Left renal cortex interstitium (tissue), 4 donors: ENCODE measurements at places on chromosomes 5 and 9.

DNA sequence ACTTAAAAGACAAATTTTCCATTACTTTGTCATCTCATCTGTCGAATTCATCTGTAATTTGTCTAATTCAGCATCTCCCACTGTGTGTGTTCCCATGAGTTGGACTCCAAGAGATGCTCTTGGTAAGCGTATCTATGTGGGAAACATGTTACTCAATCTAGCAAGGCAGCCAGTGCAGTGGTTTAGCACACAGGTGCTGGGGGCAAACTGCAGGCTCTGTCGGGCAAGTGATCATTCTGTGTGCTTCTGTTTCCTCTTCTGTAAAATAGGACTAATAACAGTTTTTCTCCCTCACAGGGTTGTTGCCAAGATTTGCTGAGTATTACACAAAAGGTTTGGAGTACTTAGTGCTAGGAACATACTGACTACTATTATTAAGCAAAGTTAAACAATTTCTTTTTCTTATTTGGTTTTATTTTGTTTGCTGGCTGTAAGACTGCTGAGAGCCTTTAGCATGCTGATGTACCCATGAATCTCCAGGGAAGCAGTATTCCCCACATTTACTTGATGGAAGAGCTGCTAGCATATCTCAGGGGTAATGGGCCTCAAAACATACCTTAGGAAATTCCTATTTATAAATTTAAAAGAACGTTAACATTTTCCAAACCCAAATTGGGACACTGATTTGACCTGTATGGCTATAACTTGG is 709 bp upstream of the GAPT start:
- DNase-seq: no peak

GRCh38 chr5:154059039-154059430 is 20.3 kb downstream of the MFAP3 start:
- no peak for DNase-seq

DNA sequence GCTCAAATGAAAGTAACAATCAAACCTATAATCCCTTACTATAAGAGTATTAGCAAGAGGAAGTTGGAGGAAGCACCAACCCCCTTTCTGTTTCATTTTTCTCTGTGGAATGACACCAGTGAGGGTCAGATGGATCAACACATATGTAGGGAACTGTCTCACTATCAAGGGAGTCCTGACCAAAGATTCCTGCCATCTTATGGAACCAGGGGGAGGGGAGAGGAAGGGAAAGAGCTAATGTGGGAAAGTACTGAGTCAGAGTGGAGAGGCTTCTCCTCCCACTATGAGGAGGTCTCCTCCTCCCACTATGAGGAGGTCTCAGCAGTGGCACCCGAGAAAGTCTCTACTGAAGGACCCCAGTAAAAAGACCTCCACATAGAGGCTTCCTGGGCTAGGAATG is 73.3 kb upstream of the PCSK1 start:
- DNase-seq: no peak

GRCh38 chr5:112018846-112019245 is 261.9 kb upstream of the NREP start:
- DNase-seq: no peak

DNA sequence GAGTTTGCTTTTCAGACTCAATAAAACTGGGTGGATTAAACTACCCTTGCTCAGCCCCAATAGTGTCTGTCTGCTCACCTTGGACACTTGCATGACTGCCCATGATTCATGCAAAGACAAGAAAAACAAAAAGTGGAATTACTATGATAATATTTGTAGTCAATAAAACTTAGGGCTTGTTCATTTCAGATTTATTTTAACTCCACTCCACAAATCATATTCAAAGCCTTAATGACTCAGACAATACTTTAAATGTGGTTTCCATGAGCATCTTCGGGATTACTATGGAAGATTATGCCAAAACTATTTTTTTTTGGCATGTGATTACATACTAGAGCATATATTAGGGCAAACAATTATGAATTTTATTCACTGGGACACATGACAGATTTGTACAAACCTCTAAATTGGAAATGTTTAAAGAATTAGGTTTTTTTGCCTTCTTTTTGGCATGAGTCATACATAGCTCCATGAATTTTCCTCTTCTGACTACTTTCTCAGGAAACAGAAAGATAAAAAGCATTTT is 468.9 kb downstream of the ACTL7B start:
- no peak for DNase-seq

- no peak for DNase-seq
Observed at GRCh38 chr9:27453860-27454553, 70.1 kb upstream of the IFNK start.

DNA sequence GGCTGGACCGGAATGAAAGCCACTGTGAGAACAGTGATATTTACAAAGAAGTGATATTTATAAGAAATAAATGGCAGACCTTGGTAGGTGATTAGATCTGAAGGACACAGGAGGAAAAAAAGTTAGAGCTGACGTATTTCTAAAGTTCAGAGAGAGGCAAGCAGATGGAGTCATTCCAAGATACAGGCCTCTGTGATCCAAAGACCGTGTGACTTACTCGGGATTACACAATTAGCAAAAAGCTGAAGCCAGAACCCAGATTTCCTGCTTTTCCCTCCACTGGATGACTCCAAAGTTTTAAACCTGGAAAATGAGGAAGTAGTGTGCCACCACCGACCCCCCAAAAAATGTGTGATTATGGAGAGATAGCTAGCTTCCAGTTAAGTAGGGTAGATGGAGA is 3.1 kb upstream of the DOCK8 start:
- DNase-seq: no peak

DNA sequence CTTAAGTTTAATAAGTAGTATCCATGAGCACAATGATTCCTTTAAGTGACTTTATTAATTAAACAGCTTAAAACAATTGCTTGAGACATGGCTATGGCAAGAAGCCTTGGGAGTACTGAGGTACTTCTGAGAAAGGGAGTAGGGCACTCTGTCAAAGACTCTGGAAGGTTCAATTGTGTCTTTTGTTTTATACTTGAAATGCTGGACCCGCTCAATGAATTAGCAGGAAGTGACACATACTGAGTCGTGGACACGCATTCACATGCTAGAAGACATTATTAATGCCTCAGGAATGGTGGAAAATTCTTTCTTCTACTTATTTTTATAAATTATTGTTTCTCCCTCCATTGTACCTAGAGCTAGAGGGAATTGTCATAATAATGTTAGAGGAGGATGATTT is 347.3 kb upstream of the ZNF608 start:
- DNase-seq: no peak

GRCh38 chr5:14019768-14020290 is 75.3 kb upstream of the DNAH5 start:
- DNase-seq: no peak

- DNase-seq: no peak
Observed at GRCh38 chr5:24232929-24233498, 411.8 kb downstream of the CDH10 start.

GRCh38 chr5:52705720-52706119 is 82.0 kb upstream of the ITGA1 start:
- DNase-seq: no peak

DNA sequence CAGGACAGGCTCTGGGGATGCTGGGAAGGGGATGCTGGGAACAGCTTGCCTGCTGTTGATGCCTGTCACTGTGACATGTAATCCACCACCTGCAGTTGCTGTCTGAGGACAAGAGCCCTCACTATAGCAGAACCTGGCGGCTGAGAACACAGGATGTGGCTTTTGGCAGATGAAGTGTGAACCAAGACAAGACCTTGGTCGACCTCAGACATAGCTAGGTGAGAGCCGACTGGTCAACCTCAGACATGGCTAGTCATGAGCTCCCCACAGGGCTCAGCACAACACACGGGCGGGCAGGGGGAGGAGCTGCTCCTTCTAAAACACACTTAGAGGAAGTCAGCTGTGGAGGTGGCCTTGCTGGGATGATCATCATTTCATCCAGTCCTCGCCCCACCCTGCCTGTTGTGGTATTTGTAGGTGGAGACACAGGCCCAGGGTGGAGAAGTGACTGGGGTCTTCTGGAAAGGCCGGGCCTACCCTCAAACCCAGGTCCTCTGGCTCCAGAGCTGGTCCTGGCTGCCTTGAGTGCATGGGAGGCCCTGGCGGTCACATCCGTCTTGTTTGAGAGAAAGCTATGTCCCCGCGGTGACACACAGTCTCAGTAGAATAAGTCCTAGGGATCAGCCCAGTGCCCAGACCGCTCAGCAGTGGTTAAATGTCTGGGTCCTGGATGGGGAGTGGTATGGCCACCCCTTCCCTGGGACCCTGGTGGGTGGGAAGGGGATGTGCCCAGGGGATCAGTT is 6.1 kb downstream of the SUSD3 start:
- no peak for DNase-seq

DNA sequence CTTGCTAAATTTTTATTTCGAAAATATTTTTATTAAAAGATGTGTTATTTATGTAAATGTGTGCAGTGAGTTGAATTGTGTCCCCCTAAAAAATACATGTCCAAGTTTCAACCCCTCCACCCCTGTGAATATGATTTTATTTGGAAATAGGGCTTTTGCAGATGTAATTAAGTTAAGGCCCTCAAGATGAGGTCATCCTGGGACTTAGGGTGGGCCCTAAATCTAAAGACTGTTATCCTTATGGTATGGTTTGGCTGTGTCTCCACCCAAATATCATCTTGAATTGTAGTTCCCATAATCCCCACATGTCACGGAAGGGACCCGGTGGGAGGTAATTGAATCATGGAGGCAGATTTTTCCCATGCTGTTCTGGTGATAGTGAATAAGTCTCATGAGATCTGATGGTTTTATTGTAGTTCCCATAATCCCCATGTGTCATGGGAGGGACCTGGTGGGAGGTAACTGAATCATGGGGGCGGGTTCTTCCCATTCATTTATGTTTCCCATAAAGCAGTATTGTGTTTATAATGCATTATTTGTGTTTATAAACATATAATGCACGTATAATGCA is 1.5 kb upstream of the TMED7 start:
- no peak for DNase-seq

DNA sequence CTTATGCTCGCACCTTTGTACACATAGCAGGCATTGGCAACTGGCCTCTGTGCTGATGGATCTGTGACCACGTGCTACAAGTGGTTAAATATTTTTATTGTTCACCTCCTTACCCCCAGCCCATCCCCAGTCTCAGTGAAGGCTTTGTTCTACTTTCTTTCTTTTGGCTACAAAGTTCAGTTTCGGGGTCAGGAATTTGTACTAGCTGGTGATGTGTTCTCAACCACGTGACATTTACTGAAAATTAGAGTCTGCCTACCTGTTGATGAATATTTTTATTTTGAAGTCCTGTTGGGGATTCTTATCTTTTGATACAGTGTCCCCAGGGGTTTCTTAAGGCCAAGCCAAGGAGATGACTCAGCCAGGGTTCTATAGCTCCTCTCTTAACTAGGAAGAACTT is 47.8 kb downstream of the C9orf57 start:
- DNase-seq: no peak

- DNase-seq: no peak
Observed at GRCh38 chr5:142108432-142109330, at the start of gene NDFIP1. Gene NDFIP1 (plus strand): TSS chr5:142108779. CDS start chr5:142108975, 196 bp downstream.

- no peak for DNase-seq
Observed at GRCh38 chr9:118088090-118088489, 383.9 kb downstream of the TLR4 start.

- no peak for DNase-seq
Observed at GRCh38 chr5:150479416-150479815, 28.5 kb upstream of the NDST1 start.

- DNase-seq: no peak
Observed at GRCh38 chr9:122883125-122883524, 22.0 kb downstream of the RC3H2 start.

DNA sequence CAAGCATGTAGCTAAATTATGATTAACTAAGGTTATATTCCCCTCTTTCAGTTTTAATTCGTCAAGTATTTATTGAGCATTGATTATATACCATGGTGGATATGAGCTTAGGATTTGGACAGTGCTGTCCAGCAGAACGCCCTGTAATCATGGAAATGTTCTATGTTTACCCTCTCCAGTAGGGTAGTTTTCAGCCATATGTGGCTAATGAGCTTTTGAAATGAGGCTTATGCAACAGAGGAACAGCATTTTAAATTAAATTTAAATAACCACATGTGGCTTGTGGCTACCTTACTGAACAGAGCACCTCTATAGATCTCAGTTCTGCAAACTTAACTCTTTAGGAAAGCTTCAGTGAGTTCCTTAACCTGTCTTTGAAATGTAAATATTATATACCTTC is 59.1 kb downstream of the JMY start:
- DNase-seq: no peak

DNA sequence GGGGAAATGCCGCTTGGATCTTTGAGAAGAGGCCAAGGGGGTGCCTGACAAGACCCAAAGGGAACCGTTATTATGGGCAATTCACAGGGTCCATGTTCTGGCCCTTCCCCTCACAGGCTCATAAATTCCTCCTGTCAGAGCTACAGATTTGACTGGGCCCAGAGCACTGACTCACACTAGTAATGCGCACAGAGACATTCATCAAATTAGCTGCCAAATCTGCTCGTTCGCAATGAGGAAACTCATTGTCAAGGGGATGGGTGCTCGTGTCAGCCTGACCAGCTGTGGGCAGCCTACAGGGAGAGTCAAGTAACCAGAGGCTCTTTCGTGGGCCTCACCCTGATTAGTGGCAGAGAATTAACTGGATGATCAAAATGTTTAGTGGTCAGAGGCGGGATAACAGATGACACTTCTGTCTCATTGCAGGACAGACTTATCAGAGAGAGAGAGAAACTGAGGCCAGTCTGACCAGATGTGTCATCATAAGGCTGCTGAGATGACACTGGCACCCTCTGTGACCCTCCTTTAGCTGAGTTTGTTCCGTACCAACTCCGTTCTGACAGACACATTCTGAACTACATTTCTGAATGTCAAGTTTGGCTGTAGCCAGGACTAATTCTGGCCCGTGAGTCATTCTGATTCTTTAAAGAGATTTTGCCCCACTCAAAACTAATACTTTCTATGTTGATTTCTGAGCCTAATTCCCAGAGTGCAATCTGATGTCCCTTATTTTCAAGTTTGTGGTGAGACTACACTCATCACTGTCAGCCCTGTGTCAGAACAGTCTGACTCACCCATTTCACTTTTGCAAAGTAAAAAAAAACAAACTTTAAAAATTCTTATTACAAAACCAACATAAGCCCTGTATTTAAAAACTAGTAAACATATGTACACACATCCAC is 377.1 kb downstream of the ACTL7B start:
- DNase-seq: no peak

- no peak for DNase-seq
Observed at GRCh38 chr9:20563917-20564316, 58.4 kb downstream of the MLLT3 start.

DNA sequence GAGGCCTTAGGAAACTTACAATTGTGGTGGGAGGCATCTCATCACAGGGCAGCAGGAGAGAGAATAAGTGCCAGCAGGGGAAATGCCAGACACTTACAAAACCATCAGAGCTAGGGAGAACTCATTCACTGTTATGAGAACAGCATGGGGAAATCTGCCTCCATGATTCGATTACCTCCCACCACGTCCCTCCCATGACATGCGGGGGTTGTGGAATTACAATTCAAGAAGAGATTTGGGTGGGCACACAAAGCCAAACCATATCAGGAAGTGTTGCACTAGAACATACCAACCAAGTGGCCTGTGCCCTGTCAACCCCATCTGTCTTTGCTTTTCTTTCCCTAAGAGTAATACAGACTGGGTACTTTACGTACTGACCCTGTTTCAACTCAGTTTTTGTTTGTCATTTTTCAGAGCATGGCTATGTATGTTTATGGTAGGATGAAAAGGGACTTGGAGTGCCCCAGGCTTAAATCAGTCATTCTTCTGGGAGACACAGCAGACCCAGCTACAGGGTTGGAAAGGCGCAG is 58.3 kb upstream of the TGFBR1 start:
- no peak for DNase-seq

- DNase-seq: no peak
Observed at GRCh38 chr9:97562542-97562941, 61.1 kb downstream of the TMOD1 start.
